Stimulated activated CD4-positive, alpha-beta T cell treated with anti-CD3 and anti-CD28 coated beads, Interleukin-1b, Interleukin-23, amount 100 ng/mL, for 24 hours (primary cell): ENCODE measurements at places on chromosomes 16 and 17.

DNA sequence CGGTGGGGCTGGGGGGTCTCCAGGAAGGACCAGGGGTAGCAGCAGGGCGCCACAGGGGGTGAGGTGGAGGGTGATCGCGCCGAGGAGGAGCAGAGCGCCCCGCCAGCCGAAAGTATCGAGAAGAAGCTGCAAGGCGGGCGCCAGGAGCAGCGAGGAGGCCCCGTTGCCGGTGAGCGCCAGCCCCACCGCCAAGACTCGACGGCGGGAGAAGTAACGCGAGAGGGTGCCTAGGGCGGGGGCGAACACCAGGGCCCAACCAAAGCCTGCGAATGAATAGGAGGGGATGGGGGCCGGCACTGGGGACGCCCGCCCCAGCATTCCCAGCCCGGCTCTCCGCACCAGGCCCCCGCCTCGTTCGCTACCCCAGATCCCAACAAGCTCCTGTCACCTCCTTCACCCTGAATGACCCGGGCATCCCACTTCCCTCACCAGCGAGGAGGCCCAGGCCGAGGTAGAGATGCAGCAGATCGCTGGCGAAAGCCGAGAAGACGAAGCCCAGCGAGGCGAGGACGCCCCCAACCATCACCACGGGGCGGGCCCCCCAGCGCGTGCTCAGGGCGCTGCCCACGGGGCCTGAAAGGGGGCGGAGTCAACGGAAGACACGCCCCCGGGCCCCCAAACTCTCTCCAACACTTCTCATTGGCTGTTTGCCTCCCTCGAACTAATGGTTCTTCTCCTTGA is 1.3 kb downstream of the SLC16A11 start:
- DNase-seq = no peak

GRCh38 chr16:87438611-87438985 is 46.5 kb downstream of the MAP1LC3B start:
- no peak for DNase-seq

DNA sequence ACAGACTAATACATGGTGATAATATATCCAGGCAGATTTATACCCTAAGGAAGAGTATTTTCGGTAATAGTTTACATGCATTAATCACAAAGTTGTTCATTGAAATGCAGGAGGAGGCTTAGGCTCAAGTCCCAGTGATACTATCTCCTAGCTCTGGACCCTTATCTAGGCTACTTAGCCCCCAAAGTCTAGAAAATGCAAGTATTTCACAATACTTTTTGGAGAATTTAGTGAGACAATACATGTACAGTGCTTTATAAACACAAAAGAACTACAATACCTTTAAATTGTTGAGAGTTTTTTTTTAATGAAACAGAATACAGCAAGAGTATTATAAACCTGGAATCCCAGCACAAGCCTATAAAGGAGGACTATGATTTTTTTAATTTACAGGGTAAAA is 473.9 kb downstream of the HS3ST3B1 start:
- no peak for DNase-seq

GRCh38 chr17:38352245-38353085 is 821 bp downstream of the SOCS7 start:
- DNase-seq = no peak

- DNase-seq = no peak
These were observed 229.5 kb downstream of the PRKCA start for GRCh38 chr17:66531851-66532295.

GRCh38 chr17:70059649-70060048 is 15.4 kb upstream of the KCNJ16 start:
- no peak for DNase-seq

GRCh38 chr17:82108961-82109475 is 11.0 kb upstream of the FASN start:
- no peak for DNase-seq
